RWPE2 (cell line): ENCODE measurements at places on chromosomes 12 and 14.

GRCh38 chr12:40436564-40436963 lies 211.8 kb downstream of the LRRK2 start:
- H3K4me1 ChIP-seq: no peaks in the 10 kb centered on the region
- H3K4me3 ChIP-seq: no peak overlapping the region
- no peaks in the 10 kb centered on the region for H3K36me3 ChIP-seq
- no peaks in the 10 kb centered on the region for H3K27me3 ChIP-seq
- DNase-seq: no peak

DNA sequence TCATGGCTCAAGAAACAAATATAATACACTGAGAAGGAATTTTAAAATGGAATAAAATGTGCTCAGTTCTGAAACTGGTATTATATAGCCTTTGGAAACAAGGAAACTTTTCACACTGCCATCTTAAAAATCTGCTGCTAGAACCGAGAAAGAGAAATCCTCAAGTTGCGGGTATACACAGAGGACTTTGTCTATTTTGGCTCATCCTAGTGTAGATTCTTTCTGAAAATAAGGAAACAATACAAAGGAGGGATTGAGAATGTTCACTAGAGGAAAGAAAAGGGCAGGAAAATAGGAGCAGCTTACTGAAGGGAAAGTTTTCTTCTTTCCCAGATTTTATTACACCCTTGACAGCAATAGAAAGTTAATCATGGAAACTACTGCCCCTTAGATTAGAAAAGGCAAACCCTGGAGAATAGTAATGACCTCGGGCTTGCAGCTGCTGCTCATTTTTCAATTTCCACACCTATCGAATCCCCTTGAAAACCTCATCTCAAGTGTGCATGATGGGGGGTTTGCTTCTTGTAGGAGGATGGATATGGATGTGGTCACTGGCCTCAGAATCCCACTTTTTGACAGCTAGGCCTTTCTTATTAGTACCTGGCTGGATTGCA lies 104.6 kb downstream of the DAAM1 start:
- DNase-seq: no peak
- no peaks in the 10 kb centered on the region for H3K4me1 ChIP-seq
- H3K36me3 ChIP-seq: no peaks in the 10 kb centered on the region
- H3K27me3 ChIP-seq: no peaks in the 10 kb centered on the region
- H3K4me3 ChIP-seq: no peak overlapping the region

DNA sequence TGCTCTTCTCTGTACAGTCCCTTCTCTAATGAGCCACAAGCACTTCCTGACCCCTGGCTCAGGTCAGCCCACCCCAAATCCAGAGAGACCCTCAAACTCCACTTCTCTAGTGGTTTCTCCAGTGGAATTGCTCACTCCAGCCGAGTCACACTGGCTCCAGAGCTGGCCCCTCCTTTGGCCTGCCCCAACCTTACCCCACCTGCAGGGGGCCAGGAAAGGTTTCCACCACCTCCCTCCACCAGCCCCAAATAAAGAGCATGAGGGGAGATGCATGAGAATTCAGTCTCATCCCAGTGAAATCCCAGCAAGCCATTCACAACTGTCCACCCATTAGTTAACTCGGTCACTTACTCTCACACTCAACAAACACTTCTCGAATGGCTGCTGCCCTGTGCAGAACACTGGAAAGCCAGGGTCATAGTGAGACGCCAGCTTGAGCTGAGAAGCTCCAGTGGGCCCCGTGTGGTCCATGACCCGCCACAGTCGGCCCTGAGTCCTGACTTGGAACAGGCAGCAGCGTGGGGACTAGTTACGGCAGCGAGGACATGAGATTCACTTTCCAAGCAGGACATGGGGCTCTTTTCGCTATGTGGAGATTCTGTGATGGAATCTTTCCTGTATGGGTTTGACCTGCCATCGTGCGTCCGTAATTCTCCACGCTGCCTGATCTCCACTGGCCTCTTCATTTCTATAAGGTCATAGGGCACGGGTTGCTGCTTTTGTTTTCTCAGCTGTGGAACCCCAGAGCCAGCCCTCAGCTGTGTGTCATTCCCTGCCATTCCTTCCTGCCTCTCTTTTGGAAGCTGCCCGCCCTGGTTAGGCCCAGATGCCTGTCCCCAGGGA lies 44.2 kb downstream of the SLC6A12 start:
- H3K4me1 ChIP-seq: no peaks in the 10 kb centered on the region
- no peak overlapping the region for H3K4me3 ChIP-seq
- no peak overlapping the region for H3K27ac ChIP-seq
- H3K27me3 ChIP-seq: no peaks in the 10 kb centered on the region

- no peaks in the 10 kb centered on the region for H3K4me1 ChIP-seq
- DNase-seq: no peak
- no peak overlapping the region for H3K27ac ChIP-seq
- H3K27me3 ChIP-seq: peaks cover 87% of the 10 kb centered on the region
- H3K4me3 ChIP-seq: no peak overlapping the region
These were observed 986 bp upstream of the NTF3 start for GRCh38 chr12:5430641-5431603.

DNA sequence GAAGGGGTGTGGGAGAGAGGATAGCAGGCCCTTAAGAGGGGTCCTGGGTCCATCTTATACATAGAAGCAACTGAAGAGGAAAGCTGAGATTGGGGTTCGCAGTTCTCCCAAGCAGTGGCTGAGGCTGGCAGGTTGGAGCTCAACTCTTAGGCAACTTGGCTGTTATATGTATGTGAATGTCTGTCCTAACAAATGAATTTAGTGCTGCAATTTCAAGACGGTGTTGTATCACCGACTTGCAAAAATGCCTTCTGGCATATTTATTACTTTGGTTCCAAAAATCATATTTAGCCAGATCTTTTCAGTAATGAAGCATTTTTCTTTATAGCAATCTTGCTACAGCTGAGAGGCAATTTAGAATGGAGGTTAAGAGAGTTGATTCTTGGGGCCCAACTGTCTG lies 148.3 kb downstream of the AKAP6 start:
- H3K4me1 ChIP-seq: peaks cover 35% of the 10 kb centered on the region
- no peaks in the 10 kb centered on the region for H3K36me3 ChIP-seq
- H3K27me3 ChIP-seq: no peaks in the 10 kb centered on the region
- DNase-seq: no peak

GRCh38 chr14:106679776-106680175 lies 1153.4 kb downstream of the TMEM121 start:
- H3K27ac ChIP-seq: no peak overlapping the region
- no peak for DNase-seq
- H3K36me3 ChIP-seq: no peaks in the 10 kb centered on the region
- H3K27me3 ChIP-seq: peaks cover 10% of the 10 kb centered on the region

DNA sequence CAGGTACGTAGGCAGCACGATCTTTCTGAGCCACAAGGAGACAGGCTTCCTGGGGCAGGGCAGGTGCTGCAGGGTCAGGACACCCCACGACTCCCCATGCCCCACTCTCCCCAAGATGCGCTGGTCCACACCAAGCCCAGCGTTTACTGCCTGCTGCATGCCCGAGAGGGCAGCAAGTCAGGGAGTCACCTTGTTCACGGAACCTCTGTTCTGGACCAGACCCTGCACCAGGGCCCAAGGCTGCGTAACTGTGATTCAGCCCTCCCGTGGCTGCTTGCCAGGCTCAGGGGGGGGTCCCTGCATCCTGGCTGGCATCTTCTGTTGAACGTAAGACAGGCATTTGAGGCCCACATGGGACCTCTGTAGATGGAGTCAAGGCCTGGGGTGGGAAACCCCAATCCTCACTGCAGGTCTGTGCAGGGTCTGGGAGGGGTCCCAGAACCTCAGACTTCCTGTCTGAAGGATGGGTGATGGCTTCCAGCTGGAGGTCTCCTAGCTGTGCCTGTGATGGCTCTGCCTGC lies 228.6 kb upstream of the RTL1 start:
- no peak overlapping the region for H3K27ac ChIP-seq
- H3K4me3 ChIP-seq: no peak overlapping the region
- H3K36me3 ChIP-seq: no peaks in the 10 kb centered on the region

DNA sequence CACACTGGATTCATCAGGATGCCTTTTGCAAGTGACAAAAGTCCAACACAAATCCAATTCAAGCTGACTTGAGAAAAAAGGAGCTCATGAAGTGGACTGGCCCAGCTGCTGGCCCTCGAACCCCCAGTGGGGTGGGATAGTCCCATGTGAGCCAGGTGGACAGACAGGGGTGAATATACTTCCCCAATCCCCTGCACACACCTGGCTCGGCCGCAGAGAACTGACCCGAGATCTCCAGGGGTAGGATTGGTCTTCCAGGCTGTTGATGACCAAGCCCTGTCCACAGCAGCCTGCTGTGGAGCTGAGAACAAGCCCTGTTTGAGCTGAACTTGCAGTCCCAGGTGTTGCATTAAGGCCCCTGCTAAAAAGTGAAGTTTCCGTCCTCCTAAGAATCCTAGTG lies 56.2 kb downstream of the TPCN1 start:
- no peaks in the 10 kb centered on the region for H3K4me1 ChIP-seq
- H3K4me3 ChIP-seq: no peak overlapping the region
- H3K27ac ChIP-seq: no peak overlapping the region
- no peaks in the 10 kb centered on the region for H3K27me3 ChIP-seq
- no peak for DNase-seq

DNA sequence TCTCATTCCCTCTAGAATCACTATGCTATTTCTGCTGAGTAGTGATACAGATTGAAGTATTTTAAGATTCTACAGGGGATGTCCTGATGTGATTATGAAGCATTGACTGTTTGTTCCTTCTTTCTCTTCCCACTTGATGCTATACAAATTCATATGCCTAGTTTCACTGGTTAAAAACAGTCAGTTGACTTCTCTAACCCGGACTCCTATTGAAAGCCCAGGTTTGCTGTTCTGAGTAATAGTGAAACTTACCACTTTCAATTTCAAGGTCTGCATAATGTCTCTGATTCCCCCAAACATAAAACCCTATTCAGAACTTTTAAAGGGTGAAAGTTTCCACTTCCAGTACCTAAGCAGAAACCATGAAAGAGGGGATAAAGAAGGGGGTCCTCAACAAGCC lies 117.7 kb upstream of the RPL10L start:
- no peak for DNase-seq
- no peaks in the 10 kb centered on the region for H3K36me3 ChIP-seq
- no peak overlapping the region for H3K4me3 ChIP-seq
- H3K4me1 ChIP-seq: no peaks in the 10 kb centered on the region

- H3K4me1 ChIP-seq: no peaks in the 10 kb centered on the region
- H3K4me3 ChIP-seq: no peak overlapping the region
- H3K27me3 ChIP-seq: no peaks in the 10 kb centered on the region
- no peaks in the 10 kb centered on the region for H3K36me3 ChIP-seq
These were observed 200.6 kb downstream of the ANO4 start for GRCh38 chr12:100995201-100995600.

DNA sequence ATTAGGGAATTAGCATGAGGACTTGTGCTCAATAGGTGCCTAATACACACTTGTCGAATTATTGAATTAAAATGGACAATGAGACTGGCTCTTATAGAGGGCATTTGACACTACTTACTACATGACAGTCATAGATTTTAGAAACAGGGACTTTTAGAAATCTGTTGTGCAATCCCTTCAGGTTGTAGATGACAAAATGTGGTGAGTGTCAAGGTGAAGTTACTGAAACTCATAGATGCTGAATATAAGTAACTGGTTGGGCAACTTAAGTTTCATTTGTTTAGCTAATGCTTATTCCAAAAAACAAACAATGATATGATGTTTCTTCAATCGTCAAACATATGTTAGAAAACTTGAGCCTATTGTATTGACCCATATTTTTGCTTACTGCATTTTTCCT lies 12.9 kb upstream of the PEX5 start:
- H3K4me1 ChIP-seq: no peaks in the 10 kb centered on the region
- no peaks in the 10 kb centered on the region for H3K27me3 ChIP-seq
- H3K27ac ChIP-seq: no peak overlapping the region
- DNase-seq: no peak
- H3K4me3 ChIP-seq: no peak overlapping the region

- no peak overlapping the region for H3K4me3 ChIP-seq
- peak overlapping the region; percentile 60 for H3K27ac ChIP-seq
- H3K36me3 ChIP-seq: no peaks in the 10 kb centered on the region
These were observed 9.8 kb upstream of the GNPNAT1 start for GRCh38 chr14:52801014-52801712.

GRCh38 chr12:116861320-116861719 lies 19.9 kb downstream of the HRK start:
- no peak overlapping the region for H3K4me3 ChIP-seq
- H3K4me1 ChIP-seq: peaks cover 9% of the 10 kb centered on the region
- H3K36me3 ChIP-seq: no peaks in the 10 kb centered on the region
- DNase-seq: no peak
- H3K27ac ChIP-seq: no peak overlapping the region

DNA sequence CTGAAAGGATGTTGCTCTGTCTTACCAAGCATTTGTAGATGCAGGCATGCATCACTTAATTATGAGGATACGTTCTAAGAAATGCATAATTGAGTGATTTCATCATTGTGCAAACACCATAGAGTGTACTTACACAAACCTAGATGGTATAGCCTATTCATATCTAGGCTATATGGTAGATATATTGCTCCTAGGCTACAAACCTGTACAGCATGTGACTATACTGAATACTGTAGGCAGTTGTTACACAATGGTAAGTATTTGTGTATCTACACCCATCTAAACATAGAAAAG lies 75.9 kb downstream of the IFT81 start:
- peak overlapping the region; percentile 5 for H3K27ac ChIP-seq
- no peaks in the 10 kb centered on the region for H3K27me3 ChIP-seq
- H3K36me3 ChIP-seq: peaks cover 15% of the 10 kb centered on the region
- DNase-seq: no peak

- H3K27me3 ChIP-seq: no peaks in the 10 kb centered on the region
- no peaks in the 10 kb centered on the region for H3K4me1 ChIP-seq
These were observed 53.6 kb downstream of the PPFIA2 start for GRCh38 chr12:81705586-81705985.

GRCh38 chr14:64674829-64675228 lies 29.4 kb upstream of the PLEKHG3 start:
- DNase-seq: no peak
- H3K36me3 ChIP-seq: no peaks in the 10 kb centered on the region
- no peak overlapping the region for H3K27ac ChIP-seq
- no peaks in the 10 kb centered on the region for H3K27me3 ChIP-seq

DNA sequence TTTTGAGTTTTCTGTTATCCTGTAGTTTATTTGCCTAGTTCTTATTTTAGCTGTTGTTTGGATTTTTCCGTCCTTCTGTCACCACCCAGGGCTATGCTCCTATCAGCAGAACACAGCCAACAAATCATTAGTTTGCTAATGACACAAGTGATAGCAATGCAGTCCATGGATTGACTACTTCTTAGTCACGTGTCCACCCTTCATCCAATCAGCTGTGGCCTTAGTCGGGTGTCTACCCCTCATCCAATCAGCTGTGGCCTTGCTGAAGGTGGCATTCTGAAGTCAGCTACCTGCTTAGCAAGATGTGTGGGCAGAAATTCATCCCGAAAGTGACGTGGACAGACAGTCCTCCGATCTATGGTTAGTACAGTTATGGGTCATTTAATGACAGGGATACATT lies 182.3 kb downstream of the GALC start:
- no peaks in the 10 kb centered on the region for H3K4me1 ChIP-seq
- H3K27me3 ChIP-seq: no peaks in the 10 kb centered on the region
- no peak for DNase-seq
- H3K36me3 ChIP-seq: no peaks in the 10 kb centered on the region
- H3K4me3 ChIP-seq: no peak overlapping the region

GRCh38 chr14:74109369-74109768 lies 24.6 kb downstream of the LIN52 start:
- H3K4me3 ChIP-seq: no peak overlapping the region
- H3K4me1 ChIP-seq: no peaks in the 10 kb centered on the region
- peaks cover 40% of the 10 kb centered on the region for H3K36me3 ChIP-seq
- H3K27ac ChIP-seq: no peak overlapping the region
